ENCODE measurements at places on chromosomes 3 and 15.

DNA sequence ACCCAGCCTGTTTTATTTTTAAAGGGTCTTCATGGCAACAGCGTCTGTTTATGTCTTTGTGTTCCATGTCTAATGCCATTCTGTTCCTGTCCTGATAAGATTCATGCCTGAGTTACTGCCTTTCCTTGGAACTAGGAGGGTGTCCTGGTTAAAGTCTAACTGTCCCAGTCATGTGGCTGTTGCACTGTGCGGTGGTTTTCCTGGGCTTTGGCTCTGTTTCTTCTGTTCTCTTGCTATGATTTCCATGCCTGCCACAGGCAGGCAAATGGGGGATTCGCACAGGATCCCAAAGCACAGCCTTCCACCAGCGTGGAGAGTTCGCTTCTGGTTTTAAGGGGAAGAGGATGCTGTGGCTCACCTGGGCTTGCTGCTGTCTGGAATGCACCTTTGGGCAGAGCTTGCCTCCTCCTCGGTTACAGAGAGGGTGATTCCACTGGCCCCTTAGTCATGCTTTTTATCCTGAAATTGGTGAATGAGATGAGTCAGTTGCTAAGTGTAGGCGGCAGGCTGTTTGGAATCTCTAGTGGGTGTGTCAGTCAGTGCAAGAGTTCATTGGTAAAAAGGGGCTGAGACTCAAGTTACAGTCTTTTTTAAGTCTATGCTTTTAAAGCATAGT lies 86.8 kb downstream of the CCK start:
- peak; percentile 49 for DNase-seq

- DNase-seq = peak; percentile 59
Measured at GRCh38 chr15:99486371-99487336, 79.1 kb upstream of the MEF2A start.

- DNase-seq = no peak
Measured at GRCh38 chr15:67831363-67831762, 6.1 kb downstream of the SKOR1 start.

- peak; percentile 71 for DNase-seq
Measured at GRCh38 chr3:182937293-182938051, 42.9 kb downstream of the DCUN1D1 start.

DNA sequence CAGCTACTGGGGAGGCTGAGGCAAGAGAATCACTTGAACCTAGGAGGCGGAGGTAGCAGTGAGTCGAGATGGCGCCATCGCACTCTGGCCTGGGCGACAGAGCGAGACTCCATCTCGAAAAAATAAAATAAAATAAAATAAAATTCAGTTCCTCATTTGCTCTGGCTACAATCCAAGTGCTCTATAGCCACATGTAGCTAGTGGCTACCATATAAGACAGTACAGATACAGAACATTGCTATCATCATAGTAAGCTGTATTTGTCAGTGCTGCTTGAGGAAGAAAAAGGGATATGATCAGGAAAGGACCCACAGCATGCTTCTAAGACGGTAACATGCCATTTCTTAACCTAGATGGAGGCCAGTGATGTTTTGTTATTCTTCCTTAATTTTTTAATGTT lies 88.7 kb upstream of the CDAN1 start:
- no peak for DNase-seq

DNA sequence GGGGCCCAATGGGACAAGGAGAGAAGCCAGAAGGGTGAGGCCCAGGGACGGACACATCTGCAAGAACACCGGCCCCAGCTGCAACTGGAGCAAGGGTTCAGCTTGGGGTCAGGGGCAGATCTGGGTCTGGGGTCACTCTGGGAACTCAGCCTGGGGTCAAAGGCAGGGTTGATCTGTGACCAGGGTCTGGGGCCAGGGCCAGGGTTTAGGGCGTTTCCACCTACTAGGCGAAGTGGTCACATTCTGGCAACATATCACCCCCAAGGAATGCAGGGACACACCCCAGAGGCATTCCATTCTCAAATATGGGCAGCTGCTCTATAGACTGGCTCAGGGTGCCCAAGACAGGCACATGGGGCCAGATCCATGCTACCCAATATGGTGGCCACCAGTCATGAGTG lies 9.0 kb downstream of the UROC1 start:
- DNase-seq = no peak

DNA sequence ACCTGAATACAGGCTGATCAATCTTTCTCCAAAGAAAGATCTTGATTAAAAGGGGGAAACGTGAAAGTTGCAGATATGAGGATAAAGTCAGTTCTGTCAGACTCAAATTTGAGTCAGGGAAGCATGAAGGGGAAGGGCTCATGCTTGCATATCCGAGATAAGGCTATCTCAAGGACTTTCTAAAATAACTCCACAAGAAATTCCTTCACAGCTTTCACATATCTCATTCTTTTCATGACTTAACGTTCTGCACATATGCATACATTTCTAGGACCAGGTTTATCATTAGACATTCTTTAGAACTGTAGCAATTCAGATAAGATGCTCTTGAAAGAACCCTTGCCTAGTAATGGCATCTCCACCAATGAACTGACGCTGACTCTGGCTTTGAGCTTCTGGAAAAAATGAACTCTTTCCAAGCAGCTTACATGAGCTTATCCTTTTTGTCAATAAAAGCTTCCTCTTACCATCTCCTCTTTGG lies 15.9 kb downstream of the SH3GL3 start:
- DNase-seq = no peak
